ENCODE measurements at places on chromosomes 7 and 10.

DNA sequence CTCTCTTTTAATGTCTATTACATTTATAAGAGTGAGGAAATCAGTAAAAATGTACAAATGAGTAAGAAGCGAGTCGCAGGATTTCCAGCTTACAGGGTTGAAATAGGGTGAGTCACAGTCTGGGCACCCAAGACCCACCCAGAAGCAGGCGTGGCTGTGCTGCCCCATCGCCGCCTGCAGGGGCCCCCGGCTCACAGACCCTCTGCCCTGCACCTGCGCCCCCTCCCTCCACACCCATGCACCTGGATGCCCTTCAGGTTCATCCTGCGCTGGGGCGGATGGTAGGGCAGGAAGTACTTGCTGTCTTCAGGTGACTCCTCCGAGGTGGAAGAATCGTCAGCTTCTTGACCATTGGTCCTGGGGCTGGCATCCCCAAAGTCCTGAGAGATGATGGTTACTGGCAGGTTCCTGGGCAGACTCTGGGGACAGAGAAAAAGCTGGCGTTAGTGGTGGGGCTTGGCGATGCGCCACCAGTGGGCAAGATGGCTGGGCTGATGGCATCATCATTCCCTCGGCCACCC lies 90.2 kb upstream of the GNA12 start:
- DNase-seq, result peak; percentile 90

DNA sequence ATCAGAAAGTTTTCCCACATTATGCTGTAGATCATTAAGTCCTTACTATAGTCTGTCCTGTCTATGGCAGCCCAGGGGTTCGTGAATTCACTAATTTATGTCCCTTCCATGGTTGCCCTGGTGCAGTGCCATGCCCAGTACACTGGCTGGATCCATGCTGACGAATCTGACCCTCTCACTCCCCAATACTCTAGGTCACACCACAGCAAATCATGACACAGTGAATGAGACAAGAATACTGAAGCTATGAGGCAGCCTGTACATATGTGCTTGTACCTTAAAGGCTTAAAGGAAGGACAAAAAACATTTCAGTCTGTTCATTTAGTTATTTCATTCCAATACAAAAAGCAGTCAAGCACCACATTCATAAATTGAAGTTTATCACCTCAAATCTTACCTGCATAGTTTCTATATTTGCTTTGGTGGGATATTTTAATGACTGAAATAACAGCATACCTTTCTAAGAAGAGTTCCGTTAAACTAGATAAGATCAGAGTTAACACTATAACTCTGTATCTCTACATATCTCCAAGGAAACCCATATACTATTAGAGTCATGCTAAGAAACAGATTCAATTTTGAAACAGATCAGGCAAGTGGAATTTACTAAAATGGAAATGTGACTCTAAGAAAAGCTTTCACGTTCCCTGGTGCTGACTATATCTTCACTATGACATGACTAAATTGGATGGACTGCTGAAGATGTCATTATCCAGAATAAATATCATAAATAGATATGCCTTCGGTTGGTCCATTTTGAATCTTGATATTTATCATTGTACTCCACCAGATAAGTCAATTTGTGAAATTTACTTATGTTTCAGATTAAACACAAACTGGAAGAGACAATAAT lies 36.7 kb downstream of the OSBPL3 start:
- DNase-seq, result no peak

- DNase-seq, result no peak
These were observed 325.7 kb downstream of the PARD3 start for GRCh38 chr10:34489411-34489810.

- DNase-seq, result peak; percentile 79
These were observed 466.6 kb upstream of the IGFBP3 start for GRCh38 chr7:46387646-46388045.

- no peak for DNase-seq
These were observed 188.2 kb upstream of the CTBP2 start for GRCh38 chr10:125348536-125348935.

DNA sequence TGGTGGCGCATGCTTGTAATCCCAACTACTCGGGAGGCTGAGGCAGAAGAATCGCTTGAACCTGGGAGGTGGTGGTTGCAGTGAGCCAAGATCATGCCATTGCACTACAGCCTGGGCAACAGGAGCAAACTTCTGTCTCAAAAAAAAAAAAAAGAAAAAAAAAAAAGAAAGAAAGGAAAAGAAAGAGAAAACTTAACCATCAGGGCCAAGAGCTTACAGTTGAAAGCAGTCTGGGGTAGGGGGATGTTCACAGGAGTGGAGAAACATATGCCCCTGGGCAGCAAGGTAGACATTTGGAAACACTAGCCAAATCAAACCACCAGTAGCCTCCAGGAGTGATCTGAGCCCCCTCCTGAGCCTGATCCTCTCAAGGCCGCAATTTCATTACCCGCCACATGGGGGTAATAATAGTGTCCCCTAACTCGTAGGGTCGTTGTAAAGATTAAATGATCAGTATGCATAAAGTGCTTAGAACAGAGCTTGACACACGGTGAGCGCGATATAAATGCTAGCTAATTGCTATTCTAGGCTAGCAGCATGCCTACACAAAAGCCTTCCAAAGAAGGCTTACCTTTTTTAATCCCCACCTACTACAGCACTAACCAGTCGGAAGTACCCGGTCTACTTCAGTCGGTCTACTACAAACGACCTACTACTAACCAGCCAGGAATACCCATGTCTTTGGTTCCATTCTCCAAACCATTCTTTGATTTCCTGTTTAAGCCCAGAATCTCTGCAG lies 274.3 kb upstream of the NEBL start:
- peak; percentile 37 for DNase-seq

GRCh38 chr7:135441791-135442190 lies 68.1 kb downstream of the CNOT4 start:
- peak; percentile 64 for DNase-seq

DNA sequence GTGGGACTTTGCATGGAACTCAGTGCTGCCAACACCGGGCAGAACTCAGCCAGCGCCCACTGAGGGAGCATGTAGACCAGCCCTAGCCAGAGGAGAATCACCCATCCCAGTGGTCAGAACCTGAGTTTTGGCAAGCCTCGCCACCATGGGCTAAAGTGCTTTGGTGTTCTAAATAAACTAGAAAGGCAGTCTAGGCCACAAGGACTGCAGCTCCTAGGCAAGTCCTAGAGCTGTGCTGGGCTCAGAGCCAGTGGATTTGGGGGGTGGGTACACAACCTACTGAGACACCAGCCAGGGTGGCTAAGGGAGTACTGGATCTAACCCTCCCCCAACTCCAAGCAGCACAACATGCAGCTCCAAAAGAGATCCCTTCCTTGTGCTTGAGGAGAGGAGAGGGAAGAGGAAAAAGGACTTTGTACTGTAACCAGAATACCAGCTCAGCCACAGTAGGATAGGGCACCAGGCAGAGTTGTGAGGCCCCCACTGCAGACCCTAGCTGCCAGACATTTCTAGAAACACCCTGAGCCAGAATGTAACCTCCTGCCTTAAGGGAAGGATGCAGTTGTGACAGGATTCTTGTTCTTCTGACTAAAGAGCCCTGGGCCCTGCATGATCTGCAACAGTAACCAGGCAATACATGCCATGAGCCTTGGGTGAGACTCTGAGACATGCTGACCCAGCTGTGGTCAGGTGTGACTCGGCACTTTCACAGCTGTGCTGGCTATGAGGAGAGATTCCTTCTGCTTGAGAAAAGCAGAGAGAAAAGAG lies 24.4 kb downstream of the GSDME start:
- peak; percentile 76 for DNase-seq

DNA sequence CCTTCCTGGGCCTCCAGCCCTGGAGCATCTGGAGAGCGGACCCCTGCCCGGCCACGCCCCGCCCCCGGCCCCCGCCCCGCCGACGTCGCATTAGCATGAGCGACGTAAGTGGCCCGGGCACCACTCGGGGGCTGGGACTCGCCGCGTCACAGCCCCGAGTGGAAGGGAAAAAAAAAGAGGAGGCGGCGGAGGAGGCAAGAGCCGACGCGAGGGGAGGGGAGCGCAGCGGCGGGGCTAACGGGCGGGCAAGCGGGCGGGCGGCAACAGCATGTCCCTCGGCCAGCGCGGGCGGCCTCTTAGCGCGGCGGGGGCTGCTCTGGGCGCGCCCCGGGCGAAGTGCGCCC lies at the start of gene SLC18A3:
Gene SLC18A3 (plus strand): TSS at position 197 of the 344 bp plus-strand sequence. CDS start 431 bp downstream, outside the sequence.
- no peak for DNase-seq

DNA sequence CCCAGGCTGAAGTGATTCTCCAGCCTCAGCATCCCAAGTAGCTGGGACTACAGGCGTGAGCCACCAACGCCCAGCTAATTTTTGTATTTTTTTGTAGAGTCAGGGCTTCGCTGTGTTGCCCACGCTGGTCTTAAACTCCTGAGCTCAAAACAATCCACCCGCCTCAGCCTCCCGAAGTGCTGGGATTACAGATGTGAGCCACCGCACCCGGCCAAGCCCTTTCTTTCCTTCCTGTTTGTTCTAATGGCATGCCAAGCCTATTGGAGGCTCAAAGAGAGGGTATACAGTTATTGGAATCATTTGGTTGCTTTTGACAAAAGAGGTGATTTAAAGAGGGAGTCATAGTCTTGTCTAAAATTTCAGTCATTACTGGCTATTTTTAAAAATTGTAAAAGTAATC lies 46.0 kb upstream of the TRIM8 start:
- no peak for DNase-seq

GRCh38 chr10:24416248-24416647 lies 207.3 kb downstream of the KIAA1217 start:
- DNase-seq, result peak; percentile 12

GRCh38 chr10:61099756-61100155 lies 155.8 kb upstream of the RHOBTB1 start:
- no peak for DNase-seq

- no peak for DNase-seq
These were observed 629.3 kb upstream of the NRP1 start for GRCh38 chr10:33963729-33964128.

DNA sequence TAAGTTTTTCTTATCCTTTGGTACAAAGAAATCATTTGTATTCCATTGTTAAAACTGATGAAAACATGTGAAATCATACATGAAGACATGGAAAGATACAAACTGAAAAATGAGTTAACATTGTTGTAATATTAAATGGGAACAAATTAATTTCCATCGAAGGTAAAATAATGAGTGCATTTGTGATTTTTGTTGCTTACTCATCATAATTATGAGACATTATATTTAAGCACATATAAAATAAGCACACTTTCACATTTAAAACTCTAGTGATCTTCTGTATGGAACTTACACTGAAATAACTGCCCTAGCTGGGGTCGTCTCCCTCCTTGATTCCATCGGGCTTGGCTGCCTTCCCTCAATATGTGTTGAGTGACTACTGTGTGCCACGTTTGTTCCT lies 204.2 kb upstream of the PRPS1L1 start:
- no peak for DNase-seq

GRCh38 chr10:24177636-24178035 lies 31.3 kb upstream of the KIAA1217 start:
- DNase-seq, result no peak

- DNase-seq, result peak; percentile 8
These were observed 63.5 kb downstream of the RABGEF1 start for GRCh38 chr7:66804001-66804400.

DNA sequence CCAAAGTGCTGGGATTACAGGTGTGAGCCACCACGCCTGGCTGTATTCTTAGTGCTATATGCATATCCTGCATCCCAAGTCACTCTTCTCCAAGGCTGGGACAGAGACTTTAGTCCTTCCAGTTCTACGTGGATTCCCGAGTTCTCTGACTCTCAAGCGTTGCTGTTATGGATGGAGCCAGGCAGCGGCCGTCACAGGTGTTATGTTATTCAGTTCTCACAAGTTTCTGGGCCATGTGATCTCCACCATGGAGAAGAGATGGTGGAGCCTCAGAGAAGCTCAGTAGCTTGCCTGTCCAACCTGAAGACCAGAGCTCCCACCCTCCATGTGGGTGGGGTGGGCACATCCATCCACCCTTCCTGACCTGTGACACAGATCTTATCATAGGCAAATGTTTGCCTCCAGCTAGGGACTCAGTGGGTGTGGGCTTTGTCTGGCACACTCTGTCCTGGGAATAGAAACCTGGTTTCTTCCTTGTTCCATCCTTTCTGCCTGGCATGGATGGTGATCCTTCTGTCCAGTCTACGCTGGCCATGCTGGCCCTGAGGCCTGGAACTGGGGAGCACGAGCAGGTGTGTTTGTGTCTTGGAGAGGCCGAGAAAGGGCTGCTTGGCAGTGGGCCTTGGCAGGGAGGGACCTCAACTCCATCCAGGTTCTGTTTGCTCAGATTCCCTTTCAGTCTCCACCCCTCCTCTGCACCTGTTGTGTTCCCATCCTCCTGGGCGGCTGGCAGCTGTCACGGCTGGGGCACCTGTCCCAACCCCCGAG lies 55.3 kb downstream of the NEURL1 start:
- no peak for DNase-seq

DNA sequence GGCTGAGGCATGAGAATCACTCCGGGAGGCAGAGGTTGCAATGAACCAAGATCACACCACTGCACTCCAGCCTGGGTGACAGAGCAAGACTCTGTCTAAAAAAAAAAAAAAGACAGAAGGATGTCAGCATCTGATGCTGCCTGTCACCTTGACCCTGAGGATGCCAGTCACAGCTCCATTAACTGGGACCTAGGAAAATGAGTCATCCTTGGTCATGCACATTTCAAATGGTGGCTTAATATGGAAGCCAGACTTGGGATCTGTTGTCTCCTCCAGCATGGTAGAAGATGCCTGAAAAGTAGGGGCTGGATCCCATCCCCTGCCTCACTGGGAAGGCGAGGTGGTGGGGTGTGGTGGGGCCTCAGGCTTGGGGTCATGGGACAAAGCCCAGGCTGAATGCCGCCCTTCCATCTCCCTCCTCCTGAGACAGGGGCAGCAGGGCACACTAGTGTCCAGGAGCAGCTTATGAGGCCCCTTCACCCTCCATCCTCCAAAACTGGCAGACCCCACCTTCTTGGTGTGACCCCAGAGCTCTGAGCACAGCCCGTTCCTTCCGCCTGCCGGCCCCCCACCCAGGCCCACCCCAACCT lies 1.3 kb downstream of the NOS3 start:
- no peak for DNase-seq

GRCh38 chr7:1466524-1467271 lies 7.4 kb upstream of the MICALL2 start:
- DNase-seq, result peak; percentile 24

DNA sequence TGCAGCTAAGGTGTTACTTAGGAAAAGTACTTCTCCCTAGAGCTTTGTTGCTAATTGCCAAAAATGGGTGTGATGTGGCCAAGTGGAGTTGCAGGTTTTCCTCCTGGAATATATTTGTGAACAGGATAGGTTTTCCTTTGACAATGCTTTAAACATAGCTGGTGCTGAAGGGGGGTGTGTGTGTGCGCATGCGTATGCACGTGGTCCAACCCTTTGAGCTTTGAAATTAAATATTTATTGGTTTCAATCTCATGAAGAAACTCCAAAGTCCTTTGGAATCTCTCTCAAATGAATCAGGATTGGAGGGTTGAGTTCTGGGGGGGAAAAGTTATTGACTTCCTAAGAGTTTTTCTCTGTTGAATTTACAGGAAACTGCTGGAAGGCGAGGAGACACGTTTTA lies 11.1 kb downstream of the INA start:
- DNase-seq, result no peak

DNA sequence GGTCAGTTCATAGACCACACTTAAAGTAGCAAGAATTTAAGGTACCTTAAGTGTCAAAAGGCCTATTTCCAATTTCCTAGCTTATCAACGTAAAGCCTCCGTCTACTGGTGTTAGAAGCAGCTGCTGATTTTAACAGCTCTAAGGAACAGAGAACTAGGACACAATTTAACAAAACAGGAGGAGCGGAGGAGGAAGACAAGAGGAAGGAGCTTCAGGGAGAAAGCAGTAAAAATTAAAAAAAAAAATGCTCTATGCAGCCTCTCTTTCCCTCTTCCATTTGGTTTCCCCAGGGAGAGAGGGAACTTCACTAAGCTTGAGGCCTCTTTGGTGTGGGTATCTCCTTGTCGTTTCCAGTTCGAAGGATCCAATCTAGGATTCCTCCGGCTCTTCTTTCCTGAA lies 22.7 kb downstream of the ARHGAP21 start:
- DNase-seq, result no peak

- peak; percentile 81 for DNase-seq
These were observed 77.1 kb downstream of the GSAP start for GRCh38 chr7:77338883-77339629.
